ENCODE measurements at places on chromosomes 5 and 9.

GRCh38 chr9:100436571-100436970, 9.6 kb downstream of the MSANTD3 start:
- H3K4me3 ChIP-seq: no peak overlapping the region
- no peak for DNase-seq
- no peaks in the 10 kb centered on the region for H3K4me1 ChIP-seq
- H3K27ac ChIP-seq: no peak overlapping the region
- no peaks in the 10 kb centered on the region for H3K36me3 ChIP-seq
- no peaks in the 10 kb centered on the region for H3K27me3 ChIP-seq

DNA sequence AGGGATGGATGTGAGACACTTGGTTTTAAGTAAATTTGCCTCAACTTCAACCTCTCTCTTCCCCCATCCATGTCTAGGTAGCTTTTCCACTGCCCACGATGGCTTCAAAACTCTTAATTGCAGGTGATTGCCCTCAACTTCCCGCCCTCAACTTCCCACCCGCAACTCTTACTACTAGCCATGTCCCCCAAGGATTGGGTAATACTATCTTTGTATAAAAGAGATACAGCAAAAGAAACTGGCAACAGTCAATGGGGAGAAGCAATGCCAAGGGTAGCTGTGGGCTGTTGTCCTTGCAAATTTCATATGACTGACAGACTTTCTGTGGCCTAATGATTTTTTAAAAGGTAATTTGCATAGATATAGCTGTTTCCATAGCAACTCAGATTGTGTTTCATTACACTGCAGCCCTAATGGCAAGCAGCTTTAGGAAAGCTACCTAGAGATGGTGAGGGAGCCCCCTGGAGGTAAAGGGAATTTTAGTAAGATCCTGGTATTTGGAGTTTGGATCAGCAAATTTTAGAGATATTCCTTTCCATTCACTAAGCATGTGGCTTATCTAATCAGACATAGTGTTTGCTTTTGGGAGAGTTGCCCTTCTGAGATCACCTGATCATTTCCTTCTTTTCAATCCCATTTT, 421.5 kb upstream of the DAP start:
- no peak overlapping the region for H3K4me3 ChIP-seq
- no peak overlapping the region for H3K27ac ChIP-seq
- H3K27me3 ChIP-seq: no peaks in the 10 kb centered on the region
- H3K4me1 ChIP-seq: no peaks in the 10 kb centered on the region

GRCh38 chr5:98206566-98206965, 566.9 kb upstream of the RGMB start:
- DNase-seq: no peak
- H3K4me1 ChIP-seq: no peaks in the 10 kb centered on the region
- no peak overlapping the region for H3K4me3 ChIP-seq
- H3K27ac ChIP-seq: no peak overlapping the region

GRCh38 chr5:117095346-117096332, 521.0 kb upstream of the SEMA6A start:
- no peaks in the 10 kb centered on the region for H3K36me3 ChIP-seq
- H3K4me1 ChIP-seq: no peaks in the 10 kb centered on the region

DNA sequence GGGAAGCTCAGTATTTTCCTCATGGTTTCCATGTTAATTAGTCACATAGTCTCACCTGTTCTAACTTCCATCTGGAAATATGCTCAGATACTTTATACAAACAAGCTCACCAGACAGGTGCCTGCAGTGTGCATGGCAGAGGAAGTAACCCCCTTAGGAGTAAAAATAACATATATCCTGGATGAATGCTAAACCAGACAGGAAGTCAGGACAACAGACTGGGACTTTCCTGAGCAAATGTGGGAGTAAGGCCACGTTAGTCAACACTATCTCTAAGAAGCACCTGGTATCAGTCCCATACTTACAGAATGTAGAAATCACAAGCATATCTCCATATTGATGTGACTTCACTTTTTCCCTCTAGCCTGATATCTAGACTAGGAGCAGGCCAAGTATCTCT, 128.4 kb downstream of the SEC61B start:
- no peak overlapping the region for H3K4me3 ChIP-seq
- H3K27ac ChIP-seq: no peak overlapping the region
- H3K4me1 ChIP-seq: no peaks in the 10 kb centered on the region
- no peaks in the 10 kb centered on the region for H3K27me3 ChIP-seq
- H3K36me3 ChIP-seq: no peaks in the 10 kb centered on the region

DNA sequence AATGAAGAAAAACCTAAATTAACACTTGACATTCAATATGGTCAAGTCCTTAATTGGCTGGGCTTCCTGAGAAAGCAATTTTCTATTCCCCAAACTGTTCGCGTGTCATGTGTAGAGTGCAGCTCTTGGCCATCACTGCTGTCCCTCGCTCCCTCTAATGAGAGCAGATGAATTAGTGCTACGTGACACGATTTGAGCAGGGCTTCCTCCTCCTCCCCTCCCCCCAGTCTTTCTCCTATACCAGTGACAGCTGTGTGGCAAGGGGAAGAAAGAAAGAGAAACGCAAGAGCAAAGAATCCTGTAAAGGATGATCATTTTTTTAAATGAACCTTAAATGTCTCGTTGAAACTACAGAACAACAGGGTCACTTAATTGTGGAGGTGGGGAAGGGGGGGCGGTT, 159.6 kb downstream of the BNC2 start:
- H3K27me3 ChIP-seq: no peaks in the 10 kb centered on the region
- no peaks in the 10 kb centered on the region for H3K4me1 ChIP-seq
- H3K36me3 ChIP-seq: no peaks in the 10 kb centered on the region
- no peak for DNase-seq
- no peak overlapping the region for H3K4me3 ChIP-seq
- H3K27ac ChIP-seq: no peak overlapping the region

- H3K4me1 ChIP-seq: peaks cover 4% of the 10 kb centered on the region
- no peak overlapping the region for H3K27ac ChIP-seq
- H3K27me3 ChIP-seq: no peaks in the 10 kb centered on the region
- no peak overlapping the region for H3K4me3 ChIP-seq
- no peaks in the 10 kb centered on the region for H3K36me3 ChIP-seq
Observed at GRCh38 chr5:6768590-6769230, 55.5 kb downstream of the TENT4A start.

GRCh38 chr5:153964880-153965645, 73.6 kb downstream of the FAM114A2 start:
- H3K4me3 ChIP-seq: no peak overlapping the region
- no peak overlapping the region for H3K27ac ChIP-seq
- H3K4me1 ChIP-seq: no peaks in the 10 kb centered on the region
- H3K36me3 ChIP-seq: no peaks in the 10 kb centered on the region

DNA sequence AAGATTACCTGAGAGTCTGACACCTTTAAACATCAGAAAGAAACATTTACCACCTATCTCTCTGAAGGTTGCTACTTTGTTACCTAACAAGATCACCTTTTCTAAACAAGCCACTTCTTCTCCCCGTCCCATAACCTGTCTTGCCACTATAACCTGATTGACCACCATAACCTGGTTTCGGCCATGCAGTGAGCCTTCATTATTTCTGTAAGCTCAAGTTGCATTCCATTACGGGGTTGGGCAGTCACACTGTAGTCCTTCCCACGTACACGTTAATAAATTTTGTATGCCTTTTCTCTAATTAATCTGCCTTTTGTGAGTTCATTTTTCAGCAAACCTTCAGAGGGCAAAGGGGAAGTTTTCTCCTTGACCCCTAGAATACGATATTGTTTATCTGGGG, 28.0 kb upstream of the CCNG1 start:
- peaks cover 3% of the 10 kb centered on the region for H3K4me1 ChIP-seq
- H3K36me3 ChIP-seq: no peaks in the 10 kb centered on the region
- H3K27ac ChIP-seq: no peak overlapping the region
- no peaks in the 10 kb centered on the region for H3K27me3 ChIP-seq
- DNase-seq: no peak

DNA sequence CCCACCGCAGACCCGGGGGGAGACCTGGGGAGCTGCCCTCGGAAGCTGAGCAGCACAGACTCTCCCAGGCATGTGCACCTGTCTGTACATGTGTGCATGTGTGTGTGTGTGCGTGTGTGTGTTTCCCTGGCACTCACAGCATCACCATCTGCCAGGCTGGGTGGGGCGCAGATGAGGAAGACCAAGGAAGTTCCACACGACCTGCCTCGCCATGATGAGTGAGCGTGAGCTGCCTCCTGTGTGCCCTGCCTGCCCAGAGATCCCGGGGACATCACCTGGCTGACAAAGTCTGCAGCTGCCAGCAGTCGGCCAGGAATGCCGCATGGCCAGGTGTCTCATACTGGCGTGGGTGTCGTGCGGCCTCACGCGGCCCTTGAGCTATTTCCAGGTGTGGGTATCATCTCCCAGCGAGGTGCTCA, 4.0 kb upstream of the GPSM1 start:
- DNase-seq: no peak
- H3K27ac ChIP-seq: no peak overlapping the region
- no peaks in the 10 kb centered on the region for H3K4me1 ChIP-seq
- no peak overlapping the region for H3K4me3 ChIP-seq

GRCh38 chr5:57774439-57774838, 291.8 kb upstream of the ACTBL2 start:
- no peaks in the 10 kb centered on the region for H3K27me3 ChIP-seq
- no peak overlapping the region for H3K4me3 ChIP-seq
- no peak overlapping the region for H3K27ac ChIP-seq
- DNase-seq: no peak

DNA sequence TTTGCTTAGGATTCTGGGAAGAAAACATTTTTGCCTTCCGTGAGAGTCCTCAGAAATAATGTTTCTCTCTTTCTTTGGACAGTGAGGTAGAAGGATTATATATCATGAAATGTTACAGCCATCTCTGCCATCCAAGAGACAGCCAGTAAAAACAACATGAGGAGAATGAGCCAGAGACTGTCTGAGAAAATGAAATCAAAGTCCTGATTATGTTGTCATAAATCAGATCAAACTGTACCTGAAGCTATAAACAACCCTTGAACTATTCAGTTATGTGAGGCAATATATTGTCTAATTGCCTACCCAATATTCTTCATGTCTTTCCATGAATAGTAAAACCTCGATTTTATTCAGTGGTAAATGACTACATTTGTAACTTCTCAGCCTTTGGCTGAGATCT, 9.2 kb upstream of the HTR4 start:
- H3K36me3 ChIP-seq: no peaks in the 10 kb centered on the region
- DNase-seq: no peak
- H3K4me1 ChIP-seq: no peaks in the 10 kb centered on the region
- H3K4me3 ChIP-seq: peak overlapping the region; percentile 45
- H3K27me3 ChIP-seq: no peaks in the 10 kb centered on the region

GRCh38 chr9:81477669-81478068, 211.7 kb downstream of the TLE1 start:
- H3K27me3 ChIP-seq: no peaks in the 10 kb centered on the region
- no peaks in the 10 kb centered on the region for H3K4me1 ChIP-seq
- H3K27ac ChIP-seq: no peak overlapping the region

DNA sequence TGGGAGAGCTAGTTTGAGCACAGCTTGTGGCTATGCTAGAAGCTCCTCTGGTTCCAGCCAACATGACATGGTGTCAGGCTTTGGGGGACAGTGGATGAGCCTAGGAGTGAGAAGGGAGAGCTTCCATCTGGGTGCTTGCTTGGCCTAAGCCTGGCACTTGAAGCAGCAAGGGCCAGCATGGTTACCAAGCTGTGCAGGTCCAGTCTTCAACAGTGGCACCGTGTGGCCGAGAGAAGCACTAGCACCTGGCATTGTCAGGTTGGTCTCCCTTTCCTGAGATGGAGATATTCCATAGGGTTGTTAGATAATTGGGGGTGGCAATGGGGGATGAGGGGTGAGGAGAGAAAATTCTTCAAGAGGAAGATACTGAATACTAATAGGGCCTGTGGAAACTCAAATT, 261.9 kb downstream of the PBX3 start:
- H3K4me1 ChIP-seq: no peaks in the 10 kb centered on the region
- H3K4me3 ChIP-seq: no peak overlapping the region
- H3K27ac ChIP-seq: no peak overlapping the region
- H3K36me3 ChIP-seq: no peaks in the 10 kb centered on the region

- no peaks in the 10 kb centered on the region for H3K36me3 ChIP-seq
- peak within 1 kb of the TSS; percentile 90 for H3K27ac ChIP-seq
- peak within 1 kb of the TSS; percentile 88 for H3K4me3 ChIP-seq
- peaks cover 14% of the 10 kb centered on the region for H3K4me1 ChIP-seq
- no peak for DNase-seq
Observed at GRCh38 chr9:120876842-120877240, at the start of gene PHF19. TSS of gene PHF19 (minus strand) at chr9:120877188. CDS start at chr9:120874741, 2,447 bp downstream.

DNA sequence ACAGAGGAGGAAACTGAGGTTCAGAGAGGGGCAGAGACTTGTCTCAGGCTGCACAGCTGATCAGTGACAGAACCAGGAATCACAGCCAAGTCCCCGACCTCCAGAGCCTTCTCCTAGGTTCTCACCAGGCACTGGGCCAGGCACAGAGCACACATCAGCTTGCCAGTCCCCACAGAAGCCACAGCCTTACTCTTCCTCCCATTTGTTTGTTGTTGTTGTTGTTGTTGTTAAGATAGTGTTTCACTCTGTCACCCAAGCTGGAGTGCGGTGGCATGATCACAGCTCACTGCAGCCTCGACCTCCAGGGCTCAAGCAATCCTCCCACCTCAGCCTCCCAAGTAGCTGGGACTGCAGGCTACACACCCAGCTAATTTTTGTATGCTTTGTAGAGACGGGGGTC, 41.4 kb downstream of the NAIF1 start:
- H3K4me3 ChIP-seq: no peak overlapping the region
- H3K4me1 ChIP-seq: no peaks in the 10 kb centered on the region
- H3K27ac ChIP-seq: peak overlapping the region; percentile 85

DNA sequence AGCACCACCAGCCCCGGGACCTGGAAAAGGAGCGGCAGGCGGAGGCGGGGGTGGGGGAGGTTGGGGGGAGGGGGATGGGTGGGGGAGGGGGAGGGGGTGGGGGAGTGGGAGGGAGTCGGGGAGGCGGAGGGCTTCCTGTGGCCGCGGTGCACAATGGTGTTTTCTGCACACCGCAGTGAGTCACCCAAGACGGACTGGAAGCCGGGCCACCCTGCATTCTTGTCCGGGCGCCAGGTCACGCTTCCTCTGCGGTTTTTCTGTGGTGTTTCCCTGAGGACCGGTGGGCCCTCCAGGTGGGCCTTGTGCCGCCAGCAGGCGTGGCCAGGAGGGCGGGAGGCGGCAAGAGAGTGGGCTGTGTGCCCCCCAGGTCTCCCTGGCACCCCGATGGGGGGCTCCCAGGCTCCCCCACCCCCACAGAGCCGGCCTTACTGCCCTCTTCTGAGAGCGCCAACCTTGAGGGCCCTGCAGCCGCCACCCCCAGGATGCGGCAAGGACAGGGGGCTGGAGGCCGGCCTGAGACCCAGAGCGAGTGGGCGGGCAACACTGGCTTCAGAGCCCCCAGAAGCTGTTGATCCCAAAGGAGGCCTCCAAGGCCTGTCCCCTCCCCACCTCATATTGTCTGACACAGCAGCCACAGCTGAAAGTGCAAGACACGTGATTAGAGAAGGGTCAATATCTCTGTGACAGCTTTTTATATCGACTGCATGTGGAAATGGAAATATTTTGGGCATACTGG, 11.1 kb downstream of the EXD3 start:
- peak; percentile 75 for DNase-seq
- no peaks in the 10 kb centered on the region for H3K36me3 ChIP-seq
- no peaks in the 10 kb centered on the region for H3K27me3 ChIP-seq
- no peaks in the 10 kb centered on the region for H3K4me1 ChIP-seq
- peak overlapping the region; percentile 58 for H3K27ac ChIP-seq

GRCh38 chr5:135514116-135514515, 21.6 kb downstream of the NEUROG1 start:
- no peaks in the 10 kb centered on the region for H3K4me1 ChIP-seq
- H3K27ac ChIP-seq: no peak overlapping the region
- no peak overlapping the region for H3K4me3 ChIP-seq
- no peaks in the 10 kb centered on the region for H3K36me3 ChIP-seq

All from Peyer's patch (tissue), 4 donors.